ENCODE measurements at places on chromosomes 5 and 9.

GRCh38 chr9:110949081-110949480, 89.2 kb downstream of the LPAR1 start:
- no peak for DNase-seq

GRCh38 chr5:123485275-123485674, 26.7 kb upstream of the CSNK1G3 start:
- no peak for DNase-seq

DNA sequence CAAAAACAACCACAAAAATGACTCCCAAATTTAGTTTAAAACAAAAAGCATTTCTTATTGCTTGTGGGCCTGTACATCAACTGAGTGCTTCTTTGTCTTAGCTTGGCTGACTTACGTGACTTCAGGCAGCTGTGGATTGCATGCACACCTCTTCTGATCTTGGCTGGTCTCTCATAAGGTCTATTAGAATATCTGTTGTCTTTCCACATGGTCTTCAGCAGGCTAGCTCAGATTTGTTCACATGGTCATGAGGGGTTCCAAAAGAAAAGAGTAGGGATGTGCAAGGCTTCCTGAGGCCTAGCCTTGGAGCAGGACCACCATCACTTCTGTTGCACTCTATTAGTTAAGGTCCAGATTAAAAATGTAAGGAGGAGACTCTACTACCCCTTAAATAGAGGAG, 120.1 kb downstream of the LRRC70 start:
- no peak for DNase-seq

- DNase-seq: no peak
These were observed 73.3 kb upstream of the TBCA start for GRCh38 chr5:77849308-77849900.

GRCh38 chr5:32332966-32333365, 20.2 kb upstream of the MTMR12 start:
- no peak for DNase-seq

Data from activated T-helper 9 cell treated with anti-CD3 and anti-CD28 coated beads, Interleukin-2, amount 50 U/mL, for 16 hours (primary cell).